ENCODE measurements at places on chromosomes 1 and 21. TPM values are rescaled to one million over a fixed set of nuclear protein-coding genes. Genes with fewer than 3 reads are reported as not detected.
A peak's percentile ranks its signal among the peaks of the same experiment; 100 is the strongest.

Gene SMIM11
- 15.6 TPM for total RNA-seq

Gene MYBPH
- total RNA-seq: not detected

GRCh38 chr1:205706601-205707502, 26.5 kb upstream of the SLC45A3 start:
- no peak for DNase-seq

DNA sequence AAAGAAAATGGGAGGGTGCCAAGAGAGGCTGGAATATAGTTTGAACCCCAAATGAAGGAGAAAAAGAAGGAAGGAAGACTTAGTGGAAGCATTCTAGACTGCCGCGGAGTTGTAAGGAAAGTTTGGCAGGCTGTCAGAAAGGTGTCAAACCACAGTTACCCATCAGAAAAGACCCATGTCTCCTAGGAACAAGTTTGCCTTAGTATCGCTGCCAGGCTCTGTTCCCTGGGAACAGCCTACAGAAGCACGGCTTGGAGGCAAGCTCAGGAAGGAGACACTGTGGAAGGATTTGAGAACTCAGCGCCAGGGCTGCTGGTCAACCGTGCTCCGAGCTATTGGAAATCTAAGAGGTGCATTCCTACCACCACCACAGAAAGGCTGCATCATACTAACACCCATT, 197.4 kb downstream of the RRAGC start:
- DNase-seq: no peak

Gene FLG
- total RNA-seq: not detected

DNA sequence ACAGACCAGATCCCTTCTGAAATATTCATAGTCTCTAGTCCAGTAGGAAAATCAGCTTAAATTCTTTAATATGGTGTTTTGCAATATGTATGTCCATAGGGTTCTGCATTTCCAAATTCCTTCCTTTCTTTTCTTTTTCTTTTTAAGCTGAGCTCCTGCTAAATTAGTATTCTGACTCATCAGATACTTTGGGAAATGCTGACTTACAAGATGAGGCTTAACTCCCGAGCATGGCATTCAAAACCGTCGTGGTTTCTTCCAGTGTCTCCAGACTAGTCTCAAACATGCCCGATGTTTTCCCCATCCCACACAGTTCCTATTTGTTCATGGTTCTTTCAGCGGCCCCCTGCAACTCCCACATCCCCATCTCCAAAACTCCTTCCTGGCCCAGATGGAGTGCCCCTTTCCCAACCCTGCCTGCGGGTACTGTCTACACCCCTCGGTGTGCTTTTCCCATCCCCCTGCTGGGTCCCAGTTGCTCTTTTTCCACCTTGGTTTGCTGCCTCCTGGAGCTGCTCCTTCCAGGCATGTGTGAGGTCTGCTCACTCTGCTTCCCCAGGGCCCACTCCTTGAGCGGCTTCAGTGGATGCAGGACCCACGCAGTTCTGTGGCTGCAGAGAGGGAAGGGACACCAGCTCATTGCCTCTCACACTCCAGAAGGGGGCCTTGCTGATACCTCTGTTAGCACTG, 19.5 kb upstream of the ETV3 start:
- no peak for DNase-seq

DNA sequence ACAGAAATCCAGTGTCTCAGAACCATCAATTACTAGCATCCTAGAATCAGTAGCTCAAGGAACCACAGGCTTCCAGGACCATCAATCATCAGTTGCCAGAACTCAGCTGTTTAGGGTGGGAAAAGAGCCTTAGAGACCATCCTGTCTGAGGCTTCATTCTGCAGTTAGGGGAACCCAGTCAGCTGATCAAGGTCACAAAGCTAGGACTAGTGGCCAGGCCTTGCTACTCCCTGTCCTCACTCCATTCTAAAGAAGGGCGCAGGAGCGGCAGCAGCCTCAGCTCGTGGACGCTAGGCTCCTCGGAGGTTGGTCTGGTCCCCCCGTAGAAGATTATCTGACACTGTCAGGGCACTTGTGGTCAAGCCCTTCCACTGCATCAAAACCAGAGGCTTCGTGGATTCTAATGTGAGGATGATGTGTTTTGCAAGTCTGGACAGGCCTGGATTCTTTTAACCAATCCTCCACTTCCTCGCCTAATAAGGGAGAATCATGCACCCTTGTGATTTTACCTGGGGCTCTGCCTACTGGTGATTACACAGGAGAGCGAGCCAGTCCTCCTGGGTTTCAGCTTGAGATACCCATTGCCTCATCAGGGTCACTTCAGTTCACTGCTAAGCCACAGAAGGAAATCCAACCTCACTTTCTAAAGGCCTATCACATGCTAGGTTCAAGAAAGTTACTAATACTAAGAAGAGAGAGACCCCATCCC, 41.7 kb upstream of the IFFO2 start:
- no peak for DNase-seq

GRCh38 chr1:205012391-205013140, 30.4 kb upstream of the CNTN2 start:
- no peak for DNase-seq

GRCh38 chr1:176051902-176052518, 155.1 kb downstream of the COP1 start:
- no peak for DNase-seq

- no peak for DNase-seq
These were observed 162.2 kb upstream of the LHX8 start for GRCh38 chr1:74971982-74972381.

DNA sequence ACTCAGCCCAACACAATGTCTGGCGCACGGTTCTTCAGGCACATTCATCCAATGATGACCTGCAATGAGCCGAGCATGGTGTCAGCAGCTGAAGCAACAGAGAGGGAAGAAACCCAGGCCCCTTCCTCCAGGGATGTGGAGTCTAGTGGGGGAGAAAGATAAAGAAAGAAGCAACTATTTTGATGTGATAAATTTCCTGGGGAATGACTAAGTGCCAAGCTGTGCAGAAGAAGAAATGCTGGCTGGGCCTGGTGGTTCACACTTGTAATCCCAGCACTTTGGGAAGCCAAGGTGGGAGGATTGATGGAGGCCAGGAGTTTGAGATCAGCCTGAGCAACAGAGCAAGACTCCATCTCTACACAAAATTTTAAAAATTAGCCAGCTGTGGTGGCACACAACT, 561.8 kb downstream of the KIF26B start:
- no peak for DNase-seq

Gene ZFP69B
- total RNA-seq: 1.2 TPM

- no peak for DNase-seq
These were observed 26.8 kb downstream of the SESN2 start for GRCh38 chr1:28286111-28286510.

Gene TMEM53
- 11.8 TPM for total RNA-seq

DNA sequence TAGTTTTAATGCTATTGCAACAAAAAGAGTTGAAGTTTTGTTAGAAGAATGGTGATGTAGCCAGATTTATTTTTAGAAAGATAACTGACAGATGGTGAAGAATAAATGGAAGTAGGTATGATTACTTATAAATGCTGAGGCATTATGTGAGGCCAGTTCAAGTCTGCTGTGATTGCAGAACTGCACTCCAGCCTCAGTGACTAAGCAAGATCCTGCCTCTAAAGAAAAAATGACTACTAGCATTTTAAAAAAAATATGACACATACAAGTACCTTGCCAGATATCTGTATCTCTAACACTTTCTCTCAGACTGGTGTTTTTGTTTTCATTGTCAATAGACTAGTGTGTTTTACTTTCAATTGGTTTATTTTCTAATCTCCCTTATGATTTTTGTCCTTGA, 1242.4 kb upstream of the ADGRL4 start:
- no peak for DNase-seq

- DNase-seq: no peak
These were observed 65.4 kb downstream of the RUNX1 start for GRCh38 chr21:34983680-34984086.

GRCh38 chr1:221963742-221964141, 221.9 kb upstream of the DUSP10 start:
- DNase-seq: no peak

DNA sequence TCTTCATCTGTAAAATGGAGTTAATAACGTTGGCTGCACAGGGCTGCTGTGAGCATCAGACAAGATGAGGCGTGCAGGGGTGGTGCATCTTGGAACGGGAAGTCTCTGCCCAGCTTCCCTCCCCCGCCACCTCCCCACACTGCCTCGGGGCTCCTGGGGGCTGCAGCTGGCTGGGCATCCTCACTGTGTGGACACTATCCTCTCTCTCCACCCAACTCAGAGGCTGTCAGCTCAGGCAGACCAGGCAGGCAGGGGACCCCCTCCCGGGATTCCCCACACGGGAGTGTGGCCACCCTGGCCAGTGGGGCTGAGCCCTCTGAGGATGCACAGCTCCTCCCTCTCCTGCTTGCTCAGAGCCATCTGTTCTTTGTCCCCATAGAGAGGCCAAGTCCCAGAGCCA, 122.7 kb downstream of the CCDC185 start:
- DNase-seq: no peak

DNA sequence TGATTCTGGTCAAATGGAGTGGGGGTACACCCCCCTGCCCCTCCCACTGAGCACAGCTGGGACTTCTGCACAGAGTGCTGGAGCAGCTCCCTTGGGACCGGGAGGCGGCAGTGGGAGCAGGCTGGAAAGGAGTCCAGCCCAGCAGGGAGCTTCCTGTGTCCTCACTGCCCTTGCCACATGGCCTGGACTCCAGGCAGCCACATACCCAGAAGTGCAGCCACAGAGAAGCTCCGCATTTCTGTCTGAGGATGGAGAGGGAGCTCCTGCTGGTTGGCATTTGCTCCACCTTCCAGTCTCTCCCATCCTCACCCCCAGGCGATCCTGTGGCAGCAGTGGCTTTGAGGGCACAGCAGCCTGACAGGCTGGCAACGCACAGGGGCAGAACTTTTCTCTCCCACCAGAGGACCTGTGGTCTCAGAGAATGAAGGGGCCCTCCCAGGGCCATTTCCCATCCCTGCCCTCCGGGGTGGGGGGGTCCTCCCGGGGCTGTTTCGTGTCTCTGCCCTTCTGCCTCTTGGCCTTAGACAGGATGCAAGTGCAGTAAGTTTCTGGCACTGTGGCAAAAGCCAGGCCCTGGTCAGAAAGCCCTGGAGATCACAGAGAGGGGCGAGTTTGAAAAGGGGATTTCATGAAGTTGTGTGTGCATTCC, 103.6 kb upstream of the COL6A1 start:
- no peak for DNase-seq

DNA sequence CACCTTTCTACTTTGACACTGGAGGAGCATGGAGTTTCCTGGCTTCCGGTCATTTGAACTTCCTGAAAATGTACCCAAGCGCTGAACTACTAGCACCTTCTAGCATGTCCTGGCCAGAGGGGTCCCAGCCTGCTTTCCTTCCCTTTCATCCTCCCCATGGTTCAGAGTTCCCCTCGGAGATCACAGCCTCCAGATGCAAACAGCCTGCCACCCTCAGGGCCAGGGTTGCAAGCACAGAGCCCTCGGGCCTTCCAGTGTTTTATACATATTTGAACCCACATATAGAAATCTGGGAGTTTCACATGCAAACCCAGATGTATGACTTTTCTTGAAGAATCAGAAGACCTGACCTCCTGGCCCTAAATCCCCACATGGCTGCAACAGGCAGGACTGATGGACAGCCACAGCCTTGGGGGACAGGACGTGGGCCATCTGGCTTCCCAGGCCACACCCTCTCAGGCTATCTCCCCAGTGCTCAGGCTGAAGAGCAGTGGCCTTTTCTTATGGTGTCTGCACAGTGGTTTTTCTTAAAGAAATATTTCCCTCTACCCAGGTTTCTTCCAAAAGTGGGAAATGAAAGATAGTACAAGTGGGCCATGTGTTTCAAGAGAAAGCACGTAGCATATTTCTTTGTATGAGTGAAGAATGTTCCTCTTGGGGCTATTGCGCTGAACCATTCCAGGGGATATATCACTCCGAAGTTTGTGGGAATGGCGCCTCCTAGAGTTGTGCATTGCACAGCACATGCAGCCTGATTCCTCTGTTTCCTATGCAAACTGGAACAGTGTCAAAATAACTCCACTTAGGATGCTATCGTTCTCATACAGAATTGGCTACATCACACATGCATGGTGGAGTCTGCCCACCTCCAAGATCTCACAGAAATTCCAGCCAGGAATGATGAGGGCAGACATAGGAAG, 232.0 kb upstream of the VAMP3 start:
- no peak for DNase-seq

Gene CASQ1
- total RNA-seq: 27.0 TPM

- peak; percentile 91 for DNase-seq
These were observed 6.4 kb upstream of the C1orf159 start for GRCh38 chr1:1122078-1122811.

Gene KLHL20
- 16.5 TPM for total RNA-seq

- no peak for DNase-seq
These were observed 156.3 kb downstream of the SNX7 start for GRCh38 chr1:98817821-98818220.

- no peak for DNase-seq
These were observed 57.5 kb downstream of the ERG start for GRCh38 chr21:38440746-38441145.

DNA sequence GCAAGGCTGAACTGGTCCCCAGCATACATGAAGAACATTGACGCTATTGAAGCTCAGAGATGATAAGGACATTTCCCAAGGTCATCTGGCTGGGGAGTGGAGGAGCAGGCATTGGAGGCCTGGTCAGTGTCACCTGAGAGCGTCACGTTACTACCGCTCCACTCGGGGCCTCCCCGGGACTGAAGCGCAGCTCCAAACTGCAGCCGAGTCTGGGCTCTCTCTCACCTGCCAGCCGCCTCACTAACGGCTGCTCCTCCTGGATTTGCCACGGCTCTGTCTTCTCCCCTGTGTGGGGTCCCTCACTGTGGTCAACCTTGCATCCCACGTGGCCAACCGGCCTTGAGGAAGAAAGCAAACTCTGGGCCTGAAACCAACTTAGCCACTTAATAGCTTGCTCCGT, 111.3 kb downstream of the ADSS2 start:
- no peak for DNase-seq

GRCh38 chr1:26409191-26409807, 1.3 kb upstream of the LIN28A start:
- DNase-seq: no peak

Gene CR1L
- not detected for total RNA-seq

- DNase-seq: no peak
These were observed 15.7 kb downstream of the HSD11B1 start for GRCh38 chr1:209720326-209720725.

DNA sequence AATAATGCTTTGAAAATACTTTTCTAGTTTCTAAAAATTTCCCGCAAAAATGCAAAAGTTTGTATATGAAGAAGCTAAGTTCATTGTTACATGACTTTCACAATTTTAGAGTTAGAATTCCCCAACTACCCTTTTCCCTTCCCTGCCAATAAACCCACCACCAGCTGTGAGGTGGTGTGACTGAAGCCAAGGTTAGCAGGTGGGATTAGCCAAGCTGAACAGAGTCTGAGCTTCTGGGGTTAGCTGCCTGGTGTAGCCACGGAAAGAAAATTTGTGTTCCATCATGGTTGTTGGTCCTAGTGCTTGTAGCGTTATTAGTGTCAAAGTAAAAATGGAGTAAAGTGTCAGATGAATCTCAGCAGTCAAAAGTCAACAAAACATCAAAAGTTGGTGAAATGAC, 110.9 kb downstream of the ASTN1 start:
- DNase-seq: no peak

Gene DRAXIN
- total RNA-seq: 0.03 TPM

Gene FCRL2
- total RNA-seq: not detected

- no peak for DNase-seq
These were observed 52.5 kb downstream of the ATP2B4 start for GRCh38 chr1:203678943-203679661.

Gene IFFO2
- 5.2 TPM for total RNA-seq
